Activated T-helper 2 cell treated with anti-CD3 and anti-CD28 coated beads, Interferon-gamma antibody, Interleukin-2, Interleukin-4, amounts not matched to agents 10 μg/mL and 5 μg/mL and 100 μg/mL, durations not matched to agents 14 hours and 24 hours and 36 hours (primary cell): ENCODE measurements at places on chromosomes 6 and 20. TPM values are rescaled to one million over a fixed set of nuclear protein-coding genes. Genes with fewer than 3 reads are reported as not detected.

Gene JARID2
- total RNA-seq: 55.9 and 57.7 TPM in 2 replicates

DNA sequence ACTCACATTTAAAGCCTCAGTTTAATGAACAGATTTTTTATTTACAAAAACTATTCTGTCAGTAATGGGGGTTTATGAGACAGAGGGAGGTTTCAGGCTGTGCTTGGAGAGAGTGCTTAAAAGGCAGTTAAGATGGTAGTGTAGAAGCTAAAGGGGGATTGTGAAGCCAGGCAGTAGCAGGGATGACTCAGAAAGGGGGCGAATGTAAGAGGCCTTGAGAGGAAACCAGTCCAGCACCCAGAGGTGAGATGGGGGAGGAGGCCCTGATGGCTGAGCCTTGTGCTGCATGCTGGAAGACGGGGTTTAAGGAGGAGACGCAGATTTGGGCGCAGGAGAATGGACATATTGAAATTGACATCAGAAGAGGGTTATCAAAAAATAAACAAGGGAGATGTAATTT, 6.6 kb upstream of the SERPINB9 start:
- peaks cover 37% of the 10 kb centered on the region for H3K4me1 ChIP-seq
- H3K4me3 ChIP-seq: no peak overlapping the region
- DNase-seq: no peak
- peak overlapping the region; percentile 6 for H3K27ac ChIP-seq
- H3K27me3 ChIP-seq: no peaks in the 10 kb centered on the region
- no peaks in the 10 kb centered on the region for H3K36me3 ChIP-seq

DNA sequence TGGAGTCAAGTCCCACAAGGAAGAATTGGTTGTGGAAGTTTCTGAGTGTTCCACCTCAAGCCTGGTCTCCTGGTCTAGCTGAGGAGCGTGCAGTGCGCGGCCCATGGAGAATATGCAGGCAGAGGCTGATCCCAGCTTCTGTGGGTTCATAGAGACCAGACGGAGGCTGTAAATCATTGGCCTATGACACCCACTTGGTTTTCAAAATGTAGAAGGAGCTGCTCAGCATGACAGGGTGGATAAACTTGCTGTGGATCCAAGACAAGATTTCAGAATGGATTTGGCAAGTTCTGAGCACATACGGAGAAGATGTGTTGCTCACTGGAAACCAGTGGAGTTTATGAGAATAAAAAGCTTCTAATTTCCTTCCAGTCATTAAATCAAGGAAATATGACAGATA, 744 bp downstream of the KIF25 start:
- no peak for DNase-seq
- H3K36me3 ChIP-seq: no peaks in the 10 kb centered on the region
- H3K4me3 ChIP-seq: no peak overlapping the region

GRCh38 chr6:135577059-135577538, 79.6 kb upstream of the AHI1 start:
- peak overlapping the region; percentile 39 for H3K4me3 ChIP-seq
- no peak for DNase-seq
- H3K27ac ChIP-seq: peak overlapping the region; percentile 99
- no peaks in the 10 kb centered on the region for H3K27me3 ChIP-seq
- peaks cover 57% of the 10 kb centered on the region for H3K4me1 ChIP-seq

Gene RAB44
- total RNA-seq: not detected in 2 replicates

GRCh38 chr20:1907586-1907985, 12.4 kb downstream of the SIRPA start:
- no peaks in the 10 kb centered on the region for H3K36me3 ChIP-seq
- H3K4me1 ChIP-seq: peaks cover 3% of the 10 kb centered on the region
- H3K4me3 ChIP-seq: no peak overlapping the region
- DNase-seq: no peak

- no peaks in the 10 kb centered on the region for H3K27me3 ChIP-seq
- H3K27ac ChIP-seq: no peak overlapping the region
- no peak overlapping the region for H3K4me3 ChIP-seq
- no peaks in the 10 kb centered on the region for H3K4me1 ChIP-seq
- DNase-seq: no peak
- no peaks in the 10 kb centered on the region for H3K36me3 ChIP-seq
Measured at GRCh38 chr6:123616016-123616415, 20.7 kb downstream of the TRDN start.

DNA sequence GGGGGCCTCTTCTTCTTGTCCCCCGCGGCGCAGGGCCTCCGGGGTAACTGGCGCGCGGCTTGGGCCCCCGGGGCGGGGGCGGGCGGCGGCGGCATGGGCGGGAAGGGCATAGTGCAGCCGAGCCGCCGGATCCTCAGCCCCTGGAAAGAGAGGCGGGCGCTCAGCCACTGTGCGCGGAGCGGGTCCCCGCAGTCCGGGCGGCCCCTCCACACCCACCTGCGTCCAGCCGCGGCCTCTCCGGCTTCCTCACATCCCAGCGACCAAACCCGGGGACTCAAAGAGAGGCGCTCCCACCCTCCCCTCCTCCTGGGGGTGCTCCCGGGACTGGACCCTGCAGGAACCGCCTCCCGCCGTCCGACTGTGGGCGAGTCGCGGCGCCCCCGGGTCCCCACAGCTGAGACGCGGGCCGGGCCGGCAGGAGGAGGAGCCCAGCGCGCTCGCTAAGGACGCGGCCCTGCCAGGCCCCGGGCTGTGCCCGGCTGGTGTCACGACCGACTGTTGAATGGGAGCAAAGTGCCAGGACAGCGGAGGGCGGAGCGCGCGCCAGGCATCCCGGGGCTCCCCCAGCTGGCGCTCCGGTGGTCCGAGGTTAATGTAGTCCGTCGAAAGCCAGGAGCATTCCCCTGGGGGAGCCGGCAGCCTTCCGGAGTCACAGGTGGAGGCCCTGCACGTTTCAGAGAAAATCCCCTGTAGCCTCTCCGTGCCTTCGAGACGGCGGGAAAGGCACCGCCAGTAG, at the start of gene PRR18:
Gene PRR18, minus strand, starts transcription at position 360 of the 736 bp plus-strand sequence. Its CDS starts 250 bp downstream, at position 110.
- H3K4me1 ChIP-seq: no peaks in the 10 kb centered on the region
- no peak for DNase-seq
- H3K4me3 ChIP-seq: peak within 1 kb of the TSS; percentile 17
- peaks cover 54% of the 10 kb centered on the region for H3K27me3 ChIP-seq

DNA sequence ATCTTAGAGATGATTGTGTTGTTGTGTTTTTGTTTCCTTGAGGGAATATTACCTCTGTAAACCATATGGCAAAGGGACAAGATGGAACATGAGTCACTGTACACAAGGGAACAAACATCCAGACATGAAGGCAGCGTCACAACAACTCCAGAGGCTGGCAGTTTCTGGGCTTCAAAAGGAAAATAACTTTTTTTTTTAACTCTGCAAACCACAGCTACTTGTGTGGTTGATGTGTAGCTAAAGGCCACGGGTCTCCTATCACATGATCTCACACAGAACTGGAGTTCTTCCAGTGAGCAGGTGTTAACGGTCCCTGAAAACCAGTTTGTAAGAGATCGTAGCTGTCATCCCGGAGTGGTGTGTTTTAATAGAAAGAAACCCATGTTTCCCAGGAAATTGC, 33.2 kb upstream of the HBS1L start:
- H3K4me3 ChIP-seq: peak overlapping the region; percentile 60
- peaks cover 4% of the 10 kb centered on the region for H3K36me3 ChIP-seq
- peak; percentile 53 for DNase-seq
- peak overlapping the region; percentile 92 for H3K27ac ChIP-seq
- H3K4me1 ChIP-seq: peaks cover 74% of the 10 kb centered on the region
- H3K27me3 ChIP-seq: no peaks in the 10 kb centered on the region

DNA sequence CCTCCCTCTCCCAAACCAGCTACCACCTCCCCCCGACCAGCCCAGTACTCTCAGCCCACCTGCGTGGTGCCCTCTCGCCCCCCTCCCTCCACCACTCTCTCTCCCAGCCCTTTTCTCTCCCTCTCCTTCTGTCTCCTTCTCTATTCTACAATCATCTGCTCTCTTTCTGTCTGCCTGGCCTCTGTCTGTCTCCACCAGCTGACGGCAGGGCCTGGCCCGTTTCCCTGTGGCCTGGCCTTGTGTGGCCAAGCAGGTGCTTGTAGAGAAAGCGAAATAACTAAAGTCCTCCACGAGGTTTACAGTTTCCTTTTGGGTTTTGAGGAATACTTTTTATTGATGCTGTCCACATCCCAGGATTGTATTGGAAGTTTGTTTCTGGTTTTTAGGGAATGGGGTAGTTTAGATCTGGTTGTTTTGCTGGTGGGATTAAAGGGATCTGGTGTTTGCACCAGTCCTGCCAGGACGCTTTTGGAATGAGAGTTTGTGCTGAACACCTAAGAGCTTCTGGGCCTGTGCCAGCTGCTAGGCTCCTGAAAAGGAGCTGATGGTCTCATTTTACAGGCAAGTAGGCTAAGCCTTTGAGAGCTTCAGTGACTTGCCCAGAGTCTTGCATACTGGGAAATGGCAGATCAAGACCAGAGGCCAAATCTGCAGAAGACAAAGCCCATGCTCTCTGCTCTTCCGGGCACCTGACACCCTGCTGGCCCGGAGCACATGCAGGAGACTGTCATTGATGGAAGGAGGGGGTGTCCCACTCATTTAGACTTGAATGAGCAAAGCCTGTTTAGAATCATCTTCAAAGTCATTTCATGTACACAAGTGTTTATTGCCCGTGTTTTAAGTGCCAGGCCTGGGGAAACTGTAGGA, 161.7 kb downstream of the SYCP2 start:
- no peak overlapping the region for H3K4me3 ChIP-seq
- H3K27ac ChIP-seq: no peak overlapping the region
- no peak for DNase-seq
- H3K36me3 ChIP-seq: no peaks in the 10 kb centered on the region

DNA sequence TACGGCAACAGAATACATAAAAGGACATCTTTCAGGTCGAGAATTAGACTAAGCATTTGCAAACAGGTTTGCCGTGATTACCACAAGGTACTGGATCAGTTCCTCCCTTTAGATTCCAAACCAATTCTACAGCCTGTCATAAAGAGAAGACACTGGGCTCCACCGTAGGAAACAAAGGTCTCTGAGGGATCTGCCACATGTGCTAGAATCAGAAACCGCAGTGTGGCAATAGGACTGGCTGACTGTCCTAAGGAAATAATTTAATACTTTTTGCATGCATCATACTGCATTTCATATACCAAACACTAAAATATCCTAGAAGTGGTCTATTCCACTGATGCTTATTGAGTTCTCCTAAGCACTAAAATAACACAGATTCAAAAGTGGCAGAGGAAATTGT, 59.2 kb downstream of the POPDC3 start:
- no peaks in the 10 kb centered on the region for H3K36me3 ChIP-seq
- no peak overlapping the region for H3K27ac ChIP-seq
- peaks cover 15% of the 10 kb centered on the region for H3K27me3 ChIP-seq
- no peak for DNase-seq
- H3K4me3 ChIP-seq: no peak overlapping the region

Gene HRH3
- total RNA-seq: not detected in 2 replicates

DNA sequence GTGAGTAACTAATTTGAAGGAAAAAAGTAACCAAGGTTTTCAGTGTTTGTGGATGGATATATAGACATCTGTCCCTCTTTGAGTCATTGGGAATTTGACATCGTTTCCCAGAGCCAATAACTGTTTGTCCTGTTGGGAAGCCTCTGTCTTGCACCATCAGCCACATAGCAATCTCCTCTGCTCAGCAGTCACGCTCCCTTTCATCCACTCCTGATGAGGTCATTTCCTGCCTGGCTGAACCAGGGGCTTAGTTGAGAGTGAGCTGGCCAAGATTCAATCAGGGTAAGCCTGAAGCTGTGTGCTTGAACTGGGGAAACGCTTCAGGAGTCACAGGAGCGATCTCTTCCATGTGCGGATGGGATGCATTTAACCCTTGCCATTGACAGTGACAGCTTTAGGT, 121.5 kb upstream of the FOXQ1 start:
- no peak overlapping the region for H3K27ac ChIP-seq
- no peaks in the 10 kb centered on the region for H3K36me3 ChIP-seq
- no peak for DNase-seq
- H3K4me1 ChIP-seq: no peaks in the 10 kb centered on the region

Gene BPIFB1
- total RNA-seq: not detected in 2 replicates

- no peak overlapping the region for H3K27ac ChIP-seq
- H3K4me3 ChIP-seq: no peak overlapping the region
- no peak for DNase-seq
Measured at GRCh38 chr6:42355416-42355815, 96.3 kb downstream of the TRERF1 start.

GRCh38 chr6:125008957-125009356, 46.7 kb downstream of the RNF217 start:
- H3K4me1 ChIP-seq: peaks cover 1% of the 10 kb centered on the region
- no peak for DNase-seq
- no peak overlapping the region for H3K27ac ChIP-seq
- peaks cover 6% of the 10 kb centered on the region for H3K27me3 ChIP-seq
- H3K4me3 ChIP-seq: no peak overlapping the region

Gene POLR1H
- total RNA-seq: 76.0 and 78.2 TPM in 2 replicates

DNA sequence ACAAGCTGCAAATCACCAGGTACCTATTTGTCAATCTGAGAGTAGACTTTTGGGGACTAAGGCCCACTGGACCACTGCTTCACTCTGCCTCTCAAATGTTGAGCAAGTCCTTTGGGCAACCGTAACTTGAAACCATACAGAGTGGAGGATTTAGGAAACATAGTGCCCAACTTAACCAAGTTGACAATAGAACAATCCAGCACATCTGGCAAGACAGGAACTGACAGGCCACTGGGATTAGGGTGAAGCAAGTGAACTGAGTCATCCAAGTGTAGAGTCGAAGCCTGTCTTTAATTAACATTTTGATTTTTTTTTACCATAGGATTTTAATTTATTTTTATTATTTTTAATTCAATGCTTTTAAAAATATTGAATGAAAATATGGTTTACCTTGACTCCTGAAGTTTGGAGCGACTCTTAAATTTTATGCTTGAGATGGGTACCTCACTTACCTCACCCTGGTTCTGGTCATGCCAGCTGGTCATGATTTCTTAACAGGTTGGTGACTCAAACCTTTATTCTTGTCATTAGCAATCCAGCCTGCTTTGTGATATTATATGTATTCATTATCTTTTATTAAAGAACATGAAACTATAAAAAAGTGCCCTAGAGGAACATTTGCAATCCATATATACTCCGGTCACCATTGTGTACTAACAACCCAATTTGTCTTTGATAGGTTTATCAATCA, 312.1 kb upstream of the DEFB112 start:
- no peaks in the 10 kb centered on the region for H3K4me1 ChIP-seq
- H3K27me3 ChIP-seq: no peaks in the 10 kb centered on the region
- H3K27ac ChIP-seq: no peak overlapping the region
- no peaks in the 10 kb centered on the region for H3K36me3 ChIP-seq
- H3K4me3 ChIP-seq: no peak overlapping the region

DNA sequence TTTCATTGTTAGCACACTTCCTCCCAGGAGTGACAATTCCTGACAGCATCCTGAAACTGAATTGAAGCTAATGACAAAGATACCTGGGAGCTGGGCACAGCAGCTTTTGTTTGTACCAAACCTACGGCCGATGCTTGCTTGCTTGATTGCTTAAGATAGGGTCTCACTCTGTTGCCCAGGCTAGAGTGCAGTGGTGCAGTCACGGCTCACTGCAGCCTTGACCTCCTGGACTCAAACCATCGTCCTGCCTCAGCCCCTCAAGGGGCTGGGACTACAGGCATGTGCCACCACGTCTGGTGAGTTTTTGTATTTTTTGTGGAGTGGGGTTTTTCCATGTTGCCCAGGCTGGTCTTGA, 84.7 kb upstream of the SCP2D1 start:
- H3K4me3 ChIP-seq: no peak overlapping the region
- peaks cover 7% of the 10 kb centered on the region for H3K4me1 ChIP-seq
- H3K36me3 ChIP-seq: no peaks in the 10 kb centered on the region

Gene RBPJL
- not detected in 2 replicates for total RNA-seq

Gene ZNF217
- total RNA-seq: 55.4 and 60.6 TPM in 2 replicates
